ENCODE measurements at places on chromosomes 3 and 15.

- DNase-seq: no peak
Measured at GRCh38 chr3:193730976-193731375, 138.0 kb downstream of the OPA1 start.

GRCh38 chr3:148861277-148861869 lies 3.7 kb upstream of the CPA3 start:
- peak; percentile 71 for DNase-seq

DNA sequence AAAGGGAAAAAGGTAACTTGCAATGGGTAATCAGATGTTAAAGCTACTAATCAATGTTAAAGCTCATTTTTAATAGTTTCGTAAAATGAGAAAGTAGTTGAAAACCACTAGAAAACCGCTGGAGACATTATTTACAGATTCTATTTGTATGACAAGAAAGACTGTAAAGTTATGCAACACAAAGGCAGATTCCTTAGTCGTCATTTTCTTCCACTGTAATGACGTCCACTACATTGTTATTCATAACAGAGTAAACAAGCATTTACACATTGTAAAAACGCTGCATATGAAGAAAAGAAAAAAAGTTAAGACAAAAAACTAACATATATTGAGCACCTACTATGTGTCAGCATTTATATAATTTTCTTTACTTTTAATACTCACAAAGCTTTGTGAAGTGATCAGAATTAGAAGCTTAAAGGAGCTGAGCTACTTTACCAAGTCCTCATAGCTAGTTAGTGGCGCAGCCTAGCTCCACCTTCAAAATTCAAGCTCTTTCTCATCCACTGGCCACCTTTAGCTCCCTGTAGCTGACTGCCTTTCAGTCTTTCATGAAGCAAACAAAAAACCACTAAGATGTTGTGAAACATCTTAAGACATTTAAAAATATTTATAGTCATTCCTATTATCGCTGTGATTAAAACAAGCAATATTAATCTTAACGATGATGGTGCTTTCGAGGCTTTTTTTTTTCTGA lies 100.1 kb upstream of the CDIN1 start:
- peak; percentile 65 for DNase-seq

DNA sequence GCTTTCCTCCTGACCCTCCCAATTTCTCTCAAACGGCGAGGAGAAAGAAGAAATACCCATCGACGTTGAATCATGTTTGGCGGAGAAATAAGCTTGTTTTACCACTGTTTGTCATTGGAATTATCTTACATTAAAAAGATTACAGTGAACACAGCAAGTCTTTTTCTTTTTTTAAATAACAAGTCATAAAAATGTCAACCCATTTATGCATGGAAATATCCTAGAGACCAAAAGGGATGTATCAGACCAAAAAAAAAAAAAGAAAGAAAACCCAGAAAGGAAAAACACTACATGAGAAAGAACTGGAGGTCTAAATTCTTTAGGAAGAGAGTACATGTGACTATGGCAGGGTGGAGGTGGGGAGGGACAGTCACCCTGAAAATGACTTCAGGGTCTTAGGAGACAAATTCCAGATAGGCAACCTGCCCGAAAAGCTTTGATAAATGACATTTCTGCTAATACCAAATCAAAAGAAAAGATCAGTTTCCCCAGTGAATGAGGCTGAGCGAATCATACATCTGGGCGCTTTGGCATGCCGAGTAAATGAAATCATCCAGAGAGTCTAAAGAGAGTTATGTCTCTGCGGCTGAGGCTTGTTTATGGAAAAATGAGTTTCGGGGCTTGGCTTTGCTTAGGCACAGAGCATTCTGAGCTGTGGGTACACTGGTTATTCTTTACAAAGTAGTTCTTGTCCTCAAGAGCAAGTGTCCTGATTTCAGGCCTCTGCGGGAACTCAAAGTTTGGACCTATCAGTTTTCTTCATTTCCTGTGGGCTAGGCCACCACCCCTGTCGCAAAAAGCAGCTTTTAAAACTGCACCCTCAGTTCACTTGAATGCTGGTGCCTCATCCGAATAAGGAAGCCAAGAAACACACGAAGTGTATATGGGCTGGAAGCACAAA lies 110.1 kb upstream of the TGFBR2 start:
- DNase-seq: no peak

DNA sequence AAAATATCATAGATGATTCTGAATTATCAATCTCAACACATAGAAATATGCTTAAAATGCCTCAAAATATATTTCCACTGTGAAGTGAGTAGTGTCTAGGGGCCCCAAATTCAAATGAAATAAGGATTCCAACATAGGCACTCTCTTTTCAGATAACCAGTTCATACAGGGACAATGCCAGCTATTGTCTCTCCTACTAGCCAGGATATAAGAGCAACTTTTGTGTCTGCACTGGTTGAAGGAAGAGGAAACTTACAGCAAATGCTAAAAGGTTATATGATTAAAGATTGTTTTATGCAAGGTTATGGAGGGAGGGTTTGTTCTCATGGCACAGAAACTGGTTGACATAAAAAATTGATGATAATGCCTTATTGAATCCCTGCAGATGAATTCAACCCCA lies 579.4 kb upstream of the ALCAM start:
- no peak for DNase-seq

GRCh38 chr15:58190419-58190818 lies 52.2 kb downstream of the AQP9 start:
- peak; percentile 23 for DNase-seq

DNA sequence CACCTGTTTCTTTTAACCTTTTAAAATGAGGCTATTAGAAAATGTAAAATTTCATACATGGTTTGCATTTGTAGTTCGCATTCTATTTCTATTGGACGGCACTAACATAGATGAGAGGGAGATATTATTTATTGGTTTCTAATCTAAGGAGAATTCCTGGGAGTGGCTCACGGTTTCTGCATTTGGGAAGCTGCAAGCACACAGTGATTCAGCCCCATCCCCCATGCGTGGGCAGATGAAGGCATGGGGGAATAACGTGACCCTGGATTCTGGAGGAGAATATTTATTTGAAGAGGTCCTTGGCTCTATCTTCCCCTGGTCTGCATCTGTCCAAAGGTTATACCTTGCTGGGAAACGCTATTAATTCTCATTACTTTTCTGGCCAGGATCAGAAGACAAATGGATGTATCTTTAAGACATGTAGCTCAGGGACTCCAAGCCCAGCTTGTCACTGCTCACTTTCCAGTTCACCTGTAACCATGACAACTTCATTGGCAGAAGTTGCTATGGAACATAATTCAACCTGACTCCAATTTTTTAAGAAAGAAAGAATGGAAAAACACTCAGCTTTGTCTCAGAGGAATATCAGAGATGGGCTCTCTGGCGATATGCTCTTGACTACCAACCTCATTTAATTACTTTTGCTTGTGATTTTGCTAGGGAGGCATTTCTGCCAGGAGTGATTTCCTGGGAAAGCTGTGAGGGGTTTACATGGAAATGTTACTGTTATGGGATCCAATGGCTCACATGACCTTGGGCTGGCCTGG lies 27.2 kb upstream of the POMGNT2 start:
- DNase-seq: no peak

DNA sequence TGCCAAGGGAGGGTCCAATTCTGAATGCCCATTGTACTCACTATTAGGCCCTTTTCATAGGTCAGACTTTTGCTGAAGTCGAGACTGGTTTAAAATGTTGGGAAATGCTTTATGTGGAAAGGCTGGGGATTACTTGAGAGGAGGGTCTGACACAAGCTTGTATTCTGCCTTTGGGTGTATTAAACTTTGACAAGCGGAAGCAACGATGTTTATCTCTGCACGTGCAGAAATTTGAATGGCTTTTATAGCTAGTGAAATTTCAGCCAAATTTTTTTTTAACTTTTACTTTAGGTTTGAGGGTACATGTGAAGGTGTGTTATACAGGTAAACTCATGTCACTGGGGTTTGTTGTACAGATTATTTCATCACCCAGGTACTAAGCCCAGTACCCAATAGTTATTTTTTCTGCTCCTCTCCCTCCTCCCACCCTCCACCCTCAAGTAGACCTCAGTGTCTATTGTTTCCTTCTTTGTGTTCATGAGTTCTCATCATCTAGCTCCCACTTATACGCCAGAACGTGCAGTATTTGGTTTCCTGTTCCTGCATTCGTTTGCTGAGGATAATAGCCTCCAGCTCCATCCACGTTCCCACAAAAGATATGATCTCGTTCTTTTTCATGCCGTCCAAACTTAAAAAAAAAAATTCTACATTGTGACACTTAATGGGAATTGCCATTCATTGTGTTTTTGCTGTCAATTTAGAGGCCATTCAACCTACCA lies 223.0 kb upstream of the BHLHE40 start:
- DNase-seq: no peak

GRCh38 chr3:56860939-56861338 lies 59.2 kb upstream of the ARHGEF3 start:
- DNase-seq: no peak

DNA sequence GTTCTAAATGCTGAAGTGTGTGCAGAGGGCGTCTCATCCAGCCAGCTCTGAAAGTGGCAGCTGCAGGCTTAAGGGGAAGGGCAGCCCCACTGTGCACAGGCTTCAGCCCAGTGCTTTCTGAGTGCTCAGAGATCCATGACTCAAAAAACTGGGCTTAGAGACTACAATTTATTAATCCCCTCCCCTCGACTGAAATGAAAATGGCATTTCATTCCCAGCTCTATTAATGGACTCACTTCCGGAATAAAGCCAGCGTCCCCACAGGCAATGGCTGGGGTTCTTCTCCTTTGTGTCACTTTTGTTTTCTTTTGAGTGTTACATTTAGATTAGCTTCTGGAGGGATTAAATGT lies 55.5 kb upstream of the PLXNA1 start:
- DNase-seq: no peak

DNA sequence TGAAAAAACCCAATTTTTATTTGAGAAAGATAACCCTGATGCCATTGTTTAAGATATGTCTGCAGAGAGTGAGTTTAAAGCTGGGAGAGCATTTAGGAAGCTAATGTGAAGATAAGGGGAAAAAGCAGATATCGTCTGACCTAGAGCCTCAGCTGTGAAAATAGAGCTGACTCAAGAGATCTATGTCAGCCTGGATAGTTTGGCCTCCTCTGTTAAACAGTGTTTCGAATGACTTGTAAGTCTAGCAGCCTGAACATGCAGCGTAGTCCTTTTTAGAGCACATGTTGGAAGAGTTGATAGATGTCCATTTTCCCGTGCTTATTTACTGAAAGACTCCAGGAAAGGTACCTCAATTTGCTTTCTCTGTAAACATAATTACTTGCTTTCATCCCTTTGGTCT lies 48.1 kb downstream of the ALCAM start:
- DNase-seq: no peak

GRCh38 chr15:70125605-70126004 lies 27.9 kb upstream of the TLE3 start:
- DNase-seq: no peak

- peak; percentile 60 for DNase-seq
Measured at GRCh38 chr3:97822359-97822775, 556 bp downstream of the CRYBG3 start.

GRCh38 chr3:135268941-135269532 lies 474.0 kb downstream of the EPHB1 start:
- DNase-seq: no peak

DNA sequence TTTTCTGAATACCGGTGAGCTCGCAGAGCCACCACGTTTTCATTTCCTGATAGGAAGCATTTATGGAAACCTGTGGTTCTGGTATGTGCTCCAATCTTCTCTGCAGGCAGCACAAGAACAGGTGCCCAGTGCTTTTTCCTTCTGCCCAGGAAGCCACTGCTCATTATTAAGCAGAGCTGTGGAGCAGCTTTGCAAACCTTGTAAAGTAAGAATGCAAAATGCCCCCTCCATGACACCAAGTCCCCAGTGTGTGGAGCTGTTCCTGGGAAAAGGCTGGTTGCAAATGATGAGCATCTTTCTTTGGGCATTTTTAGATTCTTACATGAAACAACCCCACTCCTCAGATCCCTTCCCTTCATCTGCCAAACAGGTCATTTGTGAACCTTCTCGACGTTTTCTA lies 65.7 kb upstream of the MRPL3 start:
- no peak for DNase-seq

- DNase-seq: no peak
Measured at GRCh38 chr3:64341296-64341695, 116.0 kb upstream of the PRICKLE2 start.

All from trophoblast cell (in vitro differentiated cells and primary cell).